ENCODE measurements at places on chromosomes 12 and 14.

DNA sequence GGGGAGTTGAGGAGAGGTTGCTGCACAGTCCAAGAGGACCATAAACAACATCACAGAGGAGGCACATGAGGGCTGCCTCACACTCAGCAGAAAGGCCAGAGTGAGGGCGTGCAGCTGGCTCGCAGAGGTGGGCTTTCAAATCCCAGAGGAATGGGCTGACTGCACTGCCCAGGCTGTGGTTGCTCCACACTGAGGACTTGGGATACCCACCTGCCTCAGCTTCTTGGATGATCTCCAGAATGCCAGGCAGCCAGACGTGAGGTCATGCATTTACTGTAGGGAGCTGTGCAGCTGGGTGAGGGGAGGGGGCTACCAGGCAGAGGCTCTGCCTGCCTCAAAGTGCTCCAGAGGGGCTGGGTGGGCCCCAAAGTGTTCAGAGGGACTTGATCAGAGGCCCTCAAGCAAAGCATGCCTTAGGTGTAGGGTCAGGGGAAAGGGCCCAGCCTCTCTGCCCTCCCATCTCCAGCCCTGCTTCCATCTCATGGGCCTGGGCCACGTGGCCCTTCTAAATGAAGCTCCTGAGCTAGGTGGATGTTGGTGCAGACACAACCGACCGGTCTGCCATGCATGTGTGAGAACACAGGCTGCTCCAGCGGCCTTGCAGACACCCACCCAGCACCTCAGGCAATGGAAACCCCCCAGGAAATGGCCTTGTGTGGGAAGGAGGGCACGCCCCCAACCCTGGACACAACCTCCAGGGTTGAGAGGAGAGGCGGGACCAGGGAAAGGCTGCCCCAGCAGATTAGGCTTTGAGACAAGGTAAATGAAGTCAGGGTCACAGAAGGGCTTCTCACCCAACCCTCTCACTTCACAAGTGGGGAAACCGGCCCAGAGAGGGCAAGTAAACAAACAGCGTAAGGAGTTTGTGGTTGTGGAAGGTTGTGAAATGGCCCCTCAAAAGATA is 90.8 kb downstream of the NTF3 start:
- DNase-seq = no peak

DNA sequence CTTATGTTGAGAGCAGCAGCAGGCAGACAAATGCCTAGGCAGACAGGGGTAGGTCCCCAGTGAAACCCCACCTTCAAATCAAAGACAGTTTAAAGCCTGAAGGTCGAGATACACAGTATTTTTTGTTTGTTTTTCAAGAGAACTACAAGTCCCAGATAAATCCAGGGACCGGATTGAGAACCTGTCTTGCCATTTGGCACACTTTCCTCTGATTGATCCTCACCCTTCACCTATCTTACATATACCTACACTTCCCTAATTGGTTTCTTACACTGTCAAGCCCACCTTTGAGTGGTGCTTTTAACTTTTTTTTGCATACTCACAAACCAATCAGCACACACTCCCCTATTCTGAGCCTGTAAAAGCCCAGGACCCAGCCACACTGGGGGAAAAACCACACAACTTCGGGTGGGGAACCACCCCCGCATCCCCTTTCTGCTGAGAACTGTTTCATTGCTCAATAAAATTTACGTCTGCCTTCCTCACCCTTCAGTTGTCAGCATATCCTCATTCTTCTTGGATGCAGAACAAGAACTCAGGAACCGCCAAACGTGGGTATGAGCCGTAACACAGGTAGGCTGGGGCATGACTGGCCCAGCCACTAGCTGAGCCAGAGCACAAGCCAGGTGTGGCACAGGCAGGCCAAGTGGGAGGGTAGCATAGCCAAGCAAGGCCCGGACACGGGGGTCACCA is 11.1 kb downstream of the DICER1 start:
- no peak for DNase-seq

DNA sequence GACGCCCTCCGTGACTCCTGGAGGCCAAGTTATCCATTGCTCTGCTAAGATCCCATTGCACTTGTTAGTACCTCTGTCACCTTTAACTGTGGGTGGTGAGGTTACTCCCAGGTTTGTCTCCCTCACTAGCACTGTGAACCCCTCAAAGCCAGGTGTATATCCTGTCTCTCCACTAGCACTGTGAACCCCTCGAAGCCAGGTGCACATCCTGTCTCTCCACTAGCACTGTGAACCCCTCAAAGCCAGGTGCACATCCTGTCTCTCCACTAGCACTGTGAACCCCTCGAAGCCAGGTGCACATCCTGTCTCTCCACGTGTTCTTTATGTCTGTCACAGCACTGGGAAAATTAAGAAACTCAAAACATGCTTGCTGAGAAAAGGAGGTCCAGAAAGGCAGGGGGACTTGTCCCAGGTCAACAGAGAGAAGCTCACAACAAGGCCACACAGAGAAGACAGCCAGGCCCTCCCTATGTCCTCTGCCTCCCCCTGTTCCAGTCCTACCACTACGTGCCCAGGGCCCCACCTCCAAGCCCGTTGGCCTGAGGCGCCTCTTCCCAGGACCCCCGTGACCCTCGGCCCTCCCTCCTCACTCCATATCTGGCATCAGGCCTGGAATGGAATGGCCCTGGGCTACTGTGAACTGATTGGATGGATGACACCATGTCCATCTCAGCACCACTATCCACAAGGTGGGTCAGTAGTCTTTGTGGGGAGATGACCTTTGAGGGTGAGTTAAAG is 26.4 kb upstream of the FKBP4 start:
- no peak for DNase-seq

- DNase-seq = no peak
Observed at GRCh38 chr12:60173224-60174170, 577.7 kb downstream of the SLC16A7 start.

- DNase-seq = no peak
Observed at GRCh38 chr12:17954788-17955187, 135.2 kb downstream of the RERGL start.

DNA sequence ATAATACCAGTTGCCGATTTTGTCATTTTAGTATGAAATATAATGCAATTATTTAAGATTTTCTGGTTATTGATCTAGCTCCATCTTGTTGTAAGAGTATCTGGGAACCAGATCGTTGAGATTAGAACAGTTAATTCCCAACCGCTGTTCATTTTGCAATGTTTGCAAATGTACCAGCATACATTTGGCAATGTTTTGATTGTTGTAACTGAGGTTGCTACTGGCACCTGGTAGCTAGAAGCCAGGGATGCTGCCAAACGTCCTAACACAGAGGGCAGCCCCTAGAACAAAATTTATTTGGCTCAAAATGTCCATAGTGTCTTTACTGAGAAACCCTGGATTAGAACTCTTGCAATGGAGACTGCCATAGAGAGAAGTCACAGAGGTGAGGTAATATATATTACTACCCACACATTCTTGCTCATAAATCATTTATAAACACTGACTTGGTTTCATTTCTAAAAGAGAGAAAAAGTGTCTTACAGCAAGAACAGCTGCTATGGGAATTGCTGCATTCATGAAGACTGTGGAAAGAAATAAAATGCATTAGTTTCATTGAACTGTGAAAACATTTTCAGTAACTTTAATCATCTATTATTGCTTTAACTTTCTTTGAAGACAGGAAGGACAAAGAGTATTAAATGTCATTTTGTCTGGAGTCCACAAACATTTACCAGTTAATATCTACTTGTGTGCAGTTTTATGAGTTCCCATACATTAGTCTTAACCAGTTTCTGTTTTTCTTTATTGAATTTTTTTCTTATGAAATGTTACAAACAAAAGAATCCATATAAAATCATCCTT is 46.2 kb downstream of the ABCC9 start:
- DNase-seq = no peak

GRCh38 chr12:57723630-57723962 is 14.9 kb downstream of the AGAP2 start:
- no peak for DNase-seq

DNA sequence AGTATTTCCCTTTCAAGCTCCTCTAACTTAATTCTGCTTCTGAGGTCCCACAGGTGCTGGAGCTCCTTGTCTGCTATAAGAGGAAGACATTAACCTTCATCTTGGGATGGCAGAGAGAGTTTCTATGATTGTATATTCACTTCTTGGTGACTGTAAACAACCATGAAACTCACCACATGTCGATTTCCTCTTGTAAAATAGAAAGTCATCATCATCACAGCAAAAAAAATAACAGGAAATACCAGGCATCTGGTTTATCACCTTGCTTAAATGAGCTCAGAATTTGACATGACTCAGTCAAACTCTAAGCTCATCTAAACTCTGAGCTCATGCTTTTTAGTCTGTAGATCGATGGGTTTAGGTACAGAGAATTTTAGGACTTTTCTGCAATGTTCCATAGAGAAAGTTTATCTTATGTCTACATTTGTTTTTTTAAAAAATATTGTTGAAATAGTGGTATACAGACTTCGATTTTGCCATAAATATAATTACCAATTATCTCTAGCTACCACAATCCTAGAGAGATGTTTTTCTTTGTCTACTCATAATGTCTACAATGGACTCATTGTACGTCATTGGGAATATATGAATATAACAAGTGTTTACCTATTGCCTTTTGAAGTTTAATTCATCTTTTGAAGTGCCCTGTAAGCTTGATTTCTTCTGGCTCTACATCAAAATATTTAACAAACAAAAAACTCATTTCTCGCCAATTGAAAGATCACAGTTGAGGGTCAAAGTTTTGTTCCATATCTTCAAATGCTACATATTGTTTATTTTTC is 58.4 kb downstream of the IGF1 start:
- DNase-seq = no peak

DNA sequence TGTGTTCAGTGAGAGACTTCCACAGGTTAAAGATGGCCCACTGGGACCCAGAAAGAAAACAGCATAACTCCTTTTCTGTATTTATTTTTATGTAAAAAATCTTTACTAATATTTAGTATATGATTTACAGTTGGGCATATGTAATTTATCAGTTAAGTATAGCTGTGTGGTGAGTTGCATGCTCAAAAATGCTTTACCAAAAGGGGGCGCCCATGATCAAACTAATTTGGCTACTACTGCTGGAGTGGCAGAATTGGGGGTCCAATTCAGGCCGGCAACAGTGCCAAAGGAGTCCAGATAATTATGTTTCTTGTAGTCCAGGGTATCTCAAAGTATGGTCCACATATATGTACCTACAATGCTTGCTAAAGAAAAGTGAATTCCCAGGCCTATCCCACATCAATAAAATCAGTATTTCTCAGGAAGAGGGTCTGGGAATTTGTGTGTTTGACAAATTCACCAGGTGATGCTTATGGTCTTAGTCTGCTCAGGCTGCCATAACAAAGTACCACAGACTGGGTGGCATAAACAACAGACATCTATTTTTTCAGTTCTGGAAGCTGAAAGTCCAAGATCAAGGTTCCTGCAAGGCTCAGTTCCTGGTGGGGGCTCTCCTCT is 152.0 kb downstream of the KTN1 start:
- DNase-seq = no peak

- DNase-seq = no peak
Observed at GRCh38 chr14:34078117-34078743, 127.4 kb upstream of the EGLN3 start.

- DNase-seq = peak; percentile 16
Observed at GRCh38 chr14:25001156-25001555, 48.8 kb downstream of the STXBP6 start.

GRCh38 chr14:102675396-102675795 is 82.9 kb downstream of the RCOR1 start:
- no peak for DNase-seq

- no peak for DNase-seq
Observed at GRCh38 chr12:118374126-118374725, 1.5 kb upstream of the TAOK3 start.

DNA sequence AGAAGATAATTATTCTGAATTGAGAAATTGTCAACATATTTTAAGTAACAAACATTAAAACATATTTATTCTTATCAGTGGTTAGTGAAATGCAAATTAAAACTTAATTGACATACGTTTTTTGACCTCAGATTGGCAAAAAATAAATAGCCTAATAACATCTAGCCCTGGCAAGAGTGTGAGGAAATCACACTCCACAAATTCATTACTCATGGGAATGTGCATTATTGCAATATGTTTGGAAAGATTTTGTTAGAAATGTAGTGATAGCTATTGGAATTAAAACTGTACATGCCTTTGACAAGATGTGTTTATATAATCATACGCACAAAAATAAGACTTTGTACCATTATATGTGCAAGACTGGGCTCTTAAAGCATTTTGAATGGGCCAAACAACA is 168.6 kb downstream of the KITLG start:
- DNase-seq = no peak

- no peak for DNase-seq
Observed at GRCh38 chr14:98900236-98900635, 371.8 kb downstream of the BCL11B start.

DNA sequence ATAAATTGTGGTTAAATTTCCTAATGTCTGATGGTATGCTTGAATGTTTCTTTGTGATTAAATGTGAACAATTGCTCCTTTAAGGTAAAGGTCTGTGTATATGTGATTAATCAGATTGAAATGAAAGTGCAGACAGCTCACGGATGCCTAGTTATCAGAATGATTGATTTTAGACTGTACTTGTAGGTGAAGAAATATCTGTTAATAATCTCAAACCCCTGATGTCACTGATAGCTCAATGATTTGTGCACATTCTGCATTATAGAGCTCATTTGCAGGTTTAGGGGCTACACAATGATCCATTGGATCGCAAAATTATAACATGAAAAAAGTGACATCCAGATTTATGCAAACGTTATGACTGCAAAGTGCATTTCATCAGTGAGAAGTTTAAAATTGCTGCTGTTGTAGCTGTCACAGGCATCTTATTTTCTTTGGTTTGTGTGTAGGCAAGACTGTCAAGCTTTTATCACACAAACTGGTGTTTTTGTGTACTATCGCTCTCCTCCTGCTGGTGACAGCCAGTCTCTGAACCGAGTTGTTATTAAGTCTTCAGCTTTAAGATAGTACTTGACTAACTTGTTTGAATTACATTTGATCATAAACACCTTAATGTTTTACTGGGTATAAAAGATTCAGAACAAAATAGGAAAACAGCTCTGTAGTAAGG is 103.4 kb upstream of the RMST start:
- no peak for DNase-seq

GRCh38 chr12:25248137-25248536 is 2.6 kb downstream of the KRAS start:
- no peak for DNase-seq

DNA sequence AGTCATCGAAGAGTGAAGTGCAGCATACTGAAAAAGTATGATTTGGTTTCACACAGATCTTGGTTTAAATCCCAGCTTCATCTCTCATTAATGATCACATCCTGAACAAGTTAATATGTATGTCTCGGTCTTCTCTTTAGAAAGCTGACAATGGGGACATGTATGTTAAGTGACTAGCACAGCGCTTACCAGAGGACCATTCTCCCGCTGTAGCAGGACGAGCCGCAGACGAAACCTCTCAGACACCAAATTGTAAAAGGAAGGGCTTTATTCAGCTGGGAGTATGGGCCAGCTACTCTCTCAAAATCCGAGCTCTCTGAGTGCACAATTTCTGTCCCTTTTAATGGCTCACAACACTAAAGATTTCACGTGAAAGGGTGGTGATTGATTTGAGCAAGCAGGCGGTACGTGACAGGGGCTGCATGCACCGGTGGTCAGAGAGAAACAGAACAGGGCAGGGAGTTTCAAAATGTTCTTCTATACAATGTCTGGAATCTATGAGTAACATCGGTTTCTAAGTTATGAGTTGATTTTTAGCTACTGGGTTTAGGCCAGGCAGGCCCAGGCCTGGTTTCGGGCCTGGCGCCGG is 682.4 kb downstream of the DIO2 start:
- DNase-seq = no peak

- DNase-seq = no peak
Observed at GRCh38 chr14:104876251-104876699, 11.2 kb downstream of the CEP170B start.

- no peak for DNase-seq
Observed at GRCh38 chr12:98572010-98572409, 21.5 kb upstream of the SLC25A3 start.

GRCh38 chr12:110314308-110314707 is 33.3 kb downstream of the ATP2A2 start:
- peak; percentile 60 for DNase-seq

Data from AG04449 (cell line).